ENCODE measurements at places on chromosomes 11 and 22.

GRCh38 chr22:30564761-30565119 lies 9.7 kb downstream of the GAL3ST1 start:
- DNase-seq: no peak

- no peak for DNase-seq
These were observed 736.0 kb upstream of the LRRC4C start for GRCh38 chr11:42195289-42196013.

DNA sequence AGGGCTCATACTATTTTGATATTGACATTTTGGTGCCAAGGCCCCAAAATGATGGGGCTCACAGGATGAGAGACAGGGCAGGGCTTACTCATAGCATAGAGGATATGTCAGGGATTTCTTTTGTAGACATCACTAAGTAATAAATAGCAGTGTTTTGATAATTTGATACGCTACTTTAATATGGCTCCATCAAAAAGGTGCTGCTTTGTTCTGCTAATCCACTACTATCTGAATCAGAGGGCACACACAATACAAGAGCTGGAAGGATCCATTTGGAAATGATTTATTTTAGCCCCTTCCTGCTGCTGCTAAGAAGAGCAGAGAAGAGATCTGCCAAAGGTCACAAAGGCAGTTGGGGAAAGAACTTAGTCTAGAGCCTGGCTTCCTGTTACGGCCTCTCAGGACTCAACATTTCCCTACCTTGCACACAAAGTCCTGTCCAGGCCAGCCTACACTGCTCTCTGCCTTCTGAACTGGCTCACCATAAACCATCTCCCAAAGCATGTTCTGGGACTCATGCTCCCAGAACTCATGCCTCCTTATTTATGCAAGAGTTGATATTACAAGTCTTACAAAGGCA lies 261.3 kb upstream of the ARHGAP20 start:
- DNase-seq: no peak

DNA sequence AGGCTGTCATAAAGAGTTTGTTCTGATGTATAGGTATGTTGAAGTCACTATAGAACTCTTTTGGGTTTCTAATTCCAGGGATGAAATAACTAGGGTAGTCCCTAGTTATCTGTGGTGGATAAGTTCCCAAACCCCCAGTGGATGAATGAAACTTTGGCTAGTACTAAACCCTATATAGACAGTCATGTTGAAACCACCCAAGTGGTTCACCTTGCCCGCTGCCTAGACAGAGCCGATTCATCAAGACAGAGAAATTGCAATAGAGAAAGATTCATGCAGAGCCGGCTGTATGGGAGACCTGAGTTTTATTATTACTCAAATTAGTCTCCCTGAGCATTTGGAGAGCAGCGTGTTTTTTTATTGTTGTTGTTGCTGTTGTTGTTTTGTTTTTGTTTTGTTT lies 23.8 kb upstream of the NUCB2 start:
- no peak for DNase-seq

- no peak for DNase-seq
These were observed 70.6 kb downstream of the PHF21A start for GRCh38 chr11:46050662-46051061.

GRCh38 chr11:94128746-94129511 lies at the start of gene PANX1:
PANX1 (plus strand) TSS chr11:94128841; CDS start chr11:94129313, 472 bp downstream.
- DNase-seq: no peak

DNA sequence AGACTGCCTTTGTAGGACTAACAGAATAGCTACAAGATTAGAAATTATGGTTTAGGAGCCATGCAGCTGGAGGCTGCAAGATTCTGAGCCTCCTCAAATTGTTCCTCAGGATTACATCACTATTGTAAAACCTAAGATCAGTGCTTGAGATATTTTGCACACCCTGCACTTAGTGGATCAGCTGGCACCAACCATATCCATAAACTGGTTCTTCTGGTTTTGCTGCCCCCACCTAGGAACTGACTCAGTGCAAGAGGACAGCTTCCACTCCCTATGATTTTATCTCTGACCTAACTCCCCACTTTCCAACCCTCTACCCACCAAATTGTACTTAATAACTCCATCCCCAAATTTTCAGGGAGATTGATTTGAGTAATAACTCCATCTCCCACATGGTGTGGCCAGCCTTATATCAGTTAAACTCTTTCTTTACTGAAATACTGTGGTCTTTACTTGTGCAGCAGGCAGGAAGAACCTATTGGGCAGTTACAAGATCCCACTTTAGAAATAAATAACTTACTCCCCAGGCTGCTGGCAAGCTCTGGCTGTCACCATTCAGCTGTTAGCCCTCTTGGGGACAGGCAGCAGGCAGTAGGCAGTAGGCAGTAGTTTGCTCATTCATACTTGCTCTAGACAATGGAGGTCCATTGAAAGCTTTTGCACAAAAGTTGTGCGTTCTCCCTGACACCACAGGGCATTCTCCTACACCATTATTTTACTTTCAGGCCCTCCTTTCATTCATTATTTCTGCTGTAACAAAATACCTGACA lies 119.0 kb downstream of the SLC17A6 start:
- DNase-seq: no peak

DNA sequence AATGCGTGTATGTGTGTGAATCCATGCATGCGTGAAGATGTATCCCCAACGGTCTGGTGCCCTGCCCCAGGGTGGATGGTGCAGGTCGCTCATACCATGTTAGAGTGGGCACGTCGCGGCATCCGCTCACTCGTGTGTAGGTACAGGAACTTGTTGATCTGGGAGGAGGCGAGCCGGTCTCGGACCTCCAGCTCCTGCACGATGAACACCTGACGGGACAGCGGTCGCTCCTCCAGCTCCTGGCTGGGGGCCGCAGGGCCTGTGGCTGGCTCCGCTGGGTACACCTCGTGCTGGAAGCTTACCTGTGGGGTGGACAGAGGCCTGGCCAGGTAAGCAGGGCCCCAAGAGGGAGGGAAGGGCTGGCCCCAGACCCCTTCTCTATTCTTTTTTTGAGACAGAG lies 18.5 kb downstream of the ATG2A start:
- DNase-seq: no peak
